ENCODE measurements at places on chromosomes 11 and 22.

- DNase-seq, result no peak
Observed at GRCh38 chr22:44850946-44851345, 98.6 kb downstream of the ARHGAP8 start.

DNA sequence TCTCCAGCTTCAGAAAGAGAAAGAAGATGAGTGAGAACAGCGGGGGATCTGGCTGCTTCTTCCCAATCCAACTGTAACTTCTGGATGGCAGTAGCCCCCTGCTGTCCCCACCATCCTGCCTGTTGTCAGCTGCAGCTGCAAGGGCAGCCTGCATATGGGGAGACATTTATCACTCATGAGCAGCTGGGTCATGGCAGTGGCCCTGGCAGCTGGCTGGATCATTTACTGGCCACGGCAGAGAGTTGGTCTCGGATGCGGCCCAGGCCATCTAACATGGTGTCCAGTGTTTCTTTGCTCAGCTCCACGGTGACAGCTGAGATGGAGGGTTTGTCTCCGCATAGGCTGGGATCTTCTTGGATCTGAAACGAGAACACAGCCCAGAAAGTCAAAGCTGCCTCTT is 14.8 kb downstream of the COMMD9 start:
- no peak for DNase-seq

- DNase-seq, result no peak
Observed at GRCh38 chr11:11211186-11211585, 141.9 kb downstream of the CSNK2A3 start.

- no peak for DNase-seq
Observed at GRCh38 chr22:38859581-38860282, 12.3 kb downstream of the CBX6 start.

GRCh38 chr11:106276126-106276525 is 198.7 kb downstream of the AASDHPPT start:
- DNase-seq, result no peak

- DNase-seq, result no peak
Observed at GRCh38 chr11:1773994-1774550, 10.3 kb upstream of the CTSD start.
